ENCODE measurements at places on chromosomes 3 and 15. TPM values are rescaled to one million over a fixed set of nuclear protein-coding genes. Genes with fewer than 3 reads are reported as not detected.

The PLXNB1 gene
- 0.48 TPM for polyA plus RNA-seq

GRCh38 chr3:46092702-46093080 is 65.4 kb upstream of the XCR1 start:
- no peak for DNase-seq

- no peak for DNase-seq
Measured at GRCh38 chr15:89077750-89078149, 10.5 kb upstream of the ABHD2 start.

GRCh38 chr3:162978136-162978535 is 1481.5 kb downstream of the OTOL1 start:
- DNase-seq = no peak

- no peak for DNase-seq
Measured at GRCh38 chr3:179512378-179512777, 50.3 kb upstream of the ACTL6A start.

All from CD4-positive, alpha-beta memory T cell (primary cell).